SK-N-DZ (cell line): ENCODE measurements at places on chromosomes 6 and 20.

DNA sequence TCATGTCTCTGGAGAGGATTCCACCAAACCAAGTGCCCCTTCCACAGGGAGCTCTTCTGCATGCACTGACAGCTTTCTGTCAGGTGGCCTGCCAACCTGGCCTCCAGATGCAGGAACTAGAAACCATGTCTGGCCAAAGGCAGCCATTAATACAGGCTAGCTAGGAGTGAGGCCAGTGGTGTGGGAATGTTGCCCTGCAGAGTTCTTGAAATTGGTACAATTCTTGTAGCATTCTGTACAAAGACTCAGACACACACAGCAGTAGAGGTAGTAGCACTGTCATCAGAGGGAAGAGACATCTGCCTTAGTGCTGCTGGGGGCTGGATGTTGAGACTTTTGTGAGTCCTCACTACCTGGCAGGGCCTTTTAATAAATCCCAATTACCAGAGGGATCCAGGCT is 48.8 kb downstream of the RNF24 start:
- no peak for DNase-seq

- no peak for DNase-seq
These were observed 5.9 kb downstream of the TP53TG5 start for GRCh38 chr20:45372241-45372640.

- DNase-seq = no peak
These were observed 12.0 kb upstream of the B4GALT5 start for GRCh38 chr20:49725694-49726093.

DNA sequence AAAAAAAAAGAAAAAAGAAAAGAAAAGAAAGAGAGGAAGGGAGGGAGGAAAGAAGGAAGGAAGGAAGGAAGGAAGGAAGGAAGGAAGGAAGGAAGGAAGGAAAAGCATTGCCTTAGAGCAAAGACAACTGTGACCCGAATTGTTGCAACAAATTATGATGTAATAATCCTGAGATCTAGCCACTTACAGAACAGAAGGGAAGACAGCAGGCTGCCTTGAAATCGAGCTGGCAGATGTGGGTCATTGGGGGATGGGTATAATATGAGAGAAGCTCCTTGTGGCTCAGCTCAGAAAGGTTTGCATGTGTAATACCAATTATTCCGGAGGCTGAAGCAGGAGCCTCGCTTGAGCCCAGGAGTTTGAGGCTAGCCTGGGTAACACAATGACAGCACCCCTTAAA is 208.1 kb upstream of the PROKR2 start:
- no peak for DNase-seq

- DNase-seq = no peak
These were observed 4.0 kb downstream of the ID4 start for GRCh38 chr6:19841181-19841580.
